ENCODE measurements at places on chromosomes 7 and 10. TPM values are rescaled to one million over a fixed set of nuclear protein-coding genes. Genes with fewer than 3 reads are reported as not detected.

DNA sequence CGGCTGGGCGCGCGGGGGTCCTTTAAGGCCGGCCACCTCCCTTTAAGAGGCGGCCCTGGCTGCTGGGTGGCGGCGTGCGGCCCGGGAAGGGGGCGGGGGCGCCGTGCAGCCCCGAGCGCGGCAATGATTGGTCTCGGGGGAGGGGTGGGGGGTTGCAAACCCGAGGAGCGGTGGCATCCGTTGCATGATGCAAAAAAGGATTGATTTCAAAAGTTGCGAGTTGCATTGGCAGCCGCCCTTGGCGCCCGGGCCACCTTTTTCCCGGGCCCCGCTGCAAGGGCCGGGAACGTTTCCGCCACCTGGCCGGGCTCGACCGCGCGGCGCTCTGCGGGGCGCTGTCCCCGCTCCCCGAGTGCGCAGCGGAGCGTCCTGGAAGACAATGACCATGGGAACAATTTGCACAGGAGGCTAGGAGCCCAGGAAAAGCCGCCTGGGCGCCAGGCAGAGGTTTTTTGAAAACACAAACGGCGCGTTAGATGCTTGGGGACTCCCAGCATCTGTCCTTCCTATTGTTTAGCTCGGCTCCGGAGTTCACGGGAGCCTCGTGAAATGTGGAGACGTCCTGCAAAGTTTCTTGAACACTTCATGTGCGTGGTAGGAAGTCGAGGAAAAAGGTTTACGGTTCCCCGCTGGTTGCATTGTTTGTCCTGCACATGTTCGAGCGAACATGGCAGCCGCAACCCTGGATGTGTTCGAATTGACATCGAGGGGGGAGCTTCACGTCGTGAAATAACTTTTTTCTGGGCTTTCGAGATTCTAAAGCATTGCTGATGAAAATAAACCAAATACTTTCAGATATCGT lies at the start of gene SEPHS1:
Gene SEPHS1, minus strand, starts transcription at position 78 of the 802 bp plus-strand sequence. CDS start 3,343 bp downstream, outside the sequence.
- peak; percentile 84 for DNase-seq

GRCh38 chr7:89687211-89687610 lies 467.1 kb upstream of the STEAP1 start:
- DNase-seq = no peak

GRCh38 chr10:32941357-32941756 lies 16.7 kb downstream of the ITGB1 start:
- no peak for DNase-seq

DNA sequence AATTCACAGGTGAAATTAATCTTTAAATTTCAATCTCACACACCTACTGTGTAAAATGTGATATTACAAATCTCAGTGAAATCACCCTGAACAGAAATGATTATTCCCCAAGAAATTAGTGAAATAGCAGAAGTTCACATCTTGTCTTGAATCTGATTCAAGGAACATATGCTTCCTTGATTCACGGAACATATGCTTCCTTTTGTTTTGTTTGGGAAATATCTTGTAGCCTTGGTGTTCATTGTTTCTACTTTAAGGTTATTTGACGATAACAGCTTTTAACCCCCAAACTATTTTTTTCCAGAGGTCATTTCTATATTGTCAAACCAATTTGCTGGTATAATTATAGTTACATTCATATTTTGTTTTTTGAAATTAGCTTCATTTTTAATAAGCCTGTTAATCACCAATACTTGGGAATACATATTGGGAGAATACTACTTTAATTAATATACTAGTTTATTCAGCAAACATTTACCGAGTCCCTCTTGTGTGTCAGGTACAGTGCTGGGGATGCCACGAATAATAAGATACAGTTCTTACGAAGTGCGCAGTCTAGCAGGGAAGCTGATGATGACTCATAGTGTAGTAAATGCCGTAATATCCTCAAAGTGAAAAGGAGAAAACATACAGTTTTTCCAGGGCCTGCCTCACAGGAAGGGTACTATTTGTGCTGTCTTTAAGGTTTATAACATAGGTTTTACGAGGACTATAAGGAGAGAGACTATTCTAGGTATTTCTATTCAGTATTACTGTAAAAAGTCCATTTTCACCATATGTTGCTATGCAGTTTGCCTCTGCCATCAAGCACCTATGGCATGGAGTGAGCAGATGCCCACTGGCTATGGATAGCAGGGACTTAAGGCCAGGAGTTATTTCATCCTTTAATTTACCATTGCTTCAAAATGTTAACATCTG lies 32.5 kb downstream of the PRKAR2B start:
- no peak for DNase-seq

GRCh38 chr10:125407000-125407502 lies 246.7 kb upstream of the CTBP2 start:
- DNase-seq = no peak

DNA sequence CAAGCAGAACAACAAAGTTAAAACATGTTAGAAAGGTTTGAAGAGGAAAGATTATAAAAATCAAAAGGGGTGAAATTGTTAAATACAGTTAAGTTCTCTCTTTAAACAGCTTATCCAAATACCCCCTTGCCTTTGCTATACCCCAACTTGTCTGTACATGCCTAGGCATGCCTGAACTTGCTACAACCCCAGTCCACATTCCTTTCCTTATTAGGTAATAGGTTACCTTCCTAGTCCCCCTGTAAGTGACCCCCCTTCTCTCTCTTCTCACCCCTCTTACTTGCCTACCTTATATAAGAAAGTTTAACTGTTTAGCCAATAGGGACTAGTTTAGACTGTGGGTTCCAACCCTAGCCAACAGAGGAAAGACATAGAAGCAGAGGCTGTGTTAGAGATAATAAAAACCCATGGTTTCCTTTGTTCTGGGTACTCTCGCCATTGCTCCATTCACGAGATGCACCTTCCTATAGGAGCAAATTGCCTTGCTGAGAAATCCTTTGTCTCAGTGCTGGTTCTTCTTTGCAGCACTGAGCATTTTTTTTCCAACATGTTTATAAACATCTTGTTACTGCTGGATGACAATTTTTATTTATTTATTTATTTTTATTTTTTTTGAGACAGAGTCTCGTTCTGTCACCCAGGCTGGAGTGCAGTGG lies 282.2 kb upstream of the GALNT17 start:
- DNase-seq = no peak

GRCh38 chr7:140541513-140542227 lies 62.4 kb upstream of the MKRN1 start:
- peak; percentile 91 for DNase-seq

DNA sequence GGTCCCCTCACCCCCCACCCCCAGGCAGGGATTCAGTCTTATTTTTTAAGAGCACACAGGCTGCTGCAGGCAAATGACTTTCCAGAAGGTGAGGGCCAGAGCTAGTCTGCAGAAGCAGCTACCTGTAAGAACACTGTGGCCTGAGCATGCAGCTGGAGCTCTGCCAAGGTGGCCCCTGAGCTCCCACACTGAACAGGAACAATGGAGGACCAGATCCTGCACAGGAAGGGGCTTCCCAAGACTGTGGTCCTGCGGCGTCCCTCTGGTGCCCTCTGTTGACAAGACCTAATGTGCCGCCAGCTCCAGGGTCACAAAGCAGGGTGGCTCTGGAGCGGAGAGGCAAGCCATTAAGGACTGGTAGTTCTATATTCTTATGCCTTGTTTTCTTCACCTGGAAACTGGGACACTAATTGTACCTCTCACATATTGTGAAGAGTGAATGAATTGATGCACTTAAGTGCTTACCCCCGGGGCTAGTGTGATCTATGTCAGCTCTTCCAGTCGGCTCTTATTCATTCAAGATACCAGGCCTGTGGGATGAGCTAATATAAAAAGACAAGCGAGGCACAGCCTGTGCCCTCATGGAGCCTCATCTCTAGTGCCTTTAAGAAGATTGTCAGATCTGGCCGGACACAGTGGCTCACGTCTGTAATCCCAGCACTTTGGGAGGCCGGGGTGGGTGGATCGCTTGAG lies 8.0 kb upstream of the BEND7 start:
- DNase-seq = no peak

- DNase-seq = no peak
Observed at GRCh38 chr10:124353091-124353815, 65.5 kb downstream of the OAT start.

DNA sequence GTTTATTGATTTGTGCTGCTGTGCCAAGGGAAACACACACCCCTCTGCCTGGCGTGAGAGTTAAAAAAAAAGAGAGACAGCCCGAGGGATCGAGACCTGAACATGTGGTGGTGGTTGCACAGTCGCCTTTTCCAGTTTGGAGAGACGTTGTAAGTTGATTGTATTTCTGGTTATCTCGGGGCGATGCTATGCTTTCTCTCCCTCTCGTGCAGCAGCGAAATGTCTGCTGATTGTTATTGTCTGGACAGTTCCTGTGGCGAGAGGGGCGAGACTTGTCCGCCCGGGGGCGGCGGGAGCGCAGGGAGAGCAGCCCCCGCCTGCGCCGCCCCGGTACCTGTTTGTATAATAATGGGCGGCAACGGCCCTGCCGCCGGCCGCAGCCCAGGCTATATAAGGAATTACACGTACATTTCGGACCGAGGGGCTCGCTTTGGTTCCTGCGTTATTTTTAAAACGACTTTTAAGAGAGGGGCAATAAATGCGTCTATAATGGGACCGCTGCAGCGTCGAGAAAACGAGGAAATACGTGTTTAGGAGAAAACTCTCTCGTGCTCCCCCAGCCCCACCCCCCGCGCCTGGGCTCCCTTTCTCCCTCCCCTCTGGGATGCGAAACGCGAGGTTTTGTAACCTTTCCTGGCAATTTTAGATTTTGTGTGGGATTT lies 1.7 kb downstream of the ZEB1 start:
- DNase-seq = peak; percentile 85

- DNase-seq = no peak
Observed at GRCh38 chr10:28719789-28720436, 42.6 kb downstream of the BAMBI start.

DNA sequence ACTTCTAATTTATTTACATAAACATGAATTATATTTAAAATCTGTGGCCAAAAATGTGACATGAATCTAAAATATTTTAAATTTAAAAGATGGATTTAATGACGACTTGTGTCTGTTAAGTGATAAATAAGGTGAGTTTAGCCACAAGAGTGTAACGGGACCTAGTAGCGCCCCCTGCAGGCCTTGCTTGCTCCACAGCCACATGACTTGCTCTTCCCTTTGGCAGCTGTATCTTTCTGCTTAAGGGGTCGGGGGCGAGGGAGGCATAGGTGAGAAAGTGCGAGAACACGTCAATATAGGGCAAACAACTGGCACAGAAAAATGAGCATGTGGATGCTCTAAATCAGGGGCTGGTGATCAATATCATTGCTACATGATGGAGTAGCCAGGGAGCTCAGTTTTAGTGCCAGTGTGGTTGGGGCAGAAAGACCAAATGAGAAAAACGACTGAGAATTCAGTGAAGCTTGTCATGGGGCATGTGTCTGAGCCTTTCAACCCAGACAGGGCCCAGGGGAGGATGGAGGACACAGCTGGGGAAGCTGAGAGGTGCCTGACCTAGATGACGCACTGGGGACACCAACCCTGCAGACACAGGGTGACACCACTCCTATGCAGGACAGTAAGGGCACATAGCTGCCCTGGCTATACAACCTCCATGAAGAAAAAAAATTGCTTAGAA lies 49.8 kb downstream of the PAXIP1 start:
- no peak for DNase-seq

GRCh38 chr10:103852189-103852711 lies 3.1 kb downstream of the SH3PXD2A start:
- DNase-seq = peak; percentile 83

GRCh38 chr10:80186364-80187012 lies 18.8 kb downstream of the ANXA11 start:
- DNase-seq = peak; percentile 77

- no peak for DNase-seq
Observed at GRCh38 chr7:157508477-157508881, 171.7 kb downstream of the DNAJB6 start.

Gene CDHR1
- 2.4 TPM for polyA plus RNA-seq

Gene ETV1
- polyA plus RNA-seq = 1.5 TPM

Gene LIPF
- polyA plus RNA-seq = not detected

Gene ARHGAP22
- 2.4 TPM for polyA plus RNA-seq

Gene ASZ1
- not detected for polyA plus RNA-seq

Gene CEP55
- 6.2 TPM for polyA plus RNA-seq

Gene TAS2R16
- polyA plus RNA-seq = not detected

Gene SAMD8
- 3.0 TPM for polyA plus RNA-seq

Gene FAM25G
- 12.5 TPM for polyA plus RNA-seq

All from sigmoid colon (tissue), 7 donors.